ENCODE measurements at places on chromosomes 12 and 14. TPM values are rescaled to one million over a fixed set of nuclear protein-coding genes. Genes with fewer than 3 reads are reported as not detected.

DNA sequence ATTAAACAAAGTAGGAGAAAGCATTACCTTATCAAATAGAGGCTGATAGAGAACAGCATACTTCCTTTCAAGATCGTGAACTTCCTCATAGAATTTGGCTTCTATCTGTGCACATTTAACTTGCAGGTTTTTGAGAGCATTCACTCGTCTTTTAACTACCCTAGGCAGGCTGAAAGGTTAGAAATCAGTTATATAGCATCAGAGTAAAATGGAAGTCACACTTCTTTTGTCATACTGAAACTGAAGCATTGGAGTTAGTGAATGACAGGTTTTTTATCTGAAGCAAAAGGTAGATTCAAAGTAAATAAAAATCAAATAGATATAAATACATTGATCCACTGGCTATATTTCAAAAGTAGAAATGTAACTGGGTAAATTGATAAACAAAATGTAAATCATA is 24.4 kb downstream of the NAP1L1 start:
- peaks cover 48% of the 10 kb centered on the region for H3K36me3 ChIP-seq
- H3K4me1 ChIP-seq: no peaks in the 10 kb centered on the region
- no peaks in the 10 kb centered on the region for H3K27me3 ChIP-seq
- DNase-seq: no peak

DNA sequence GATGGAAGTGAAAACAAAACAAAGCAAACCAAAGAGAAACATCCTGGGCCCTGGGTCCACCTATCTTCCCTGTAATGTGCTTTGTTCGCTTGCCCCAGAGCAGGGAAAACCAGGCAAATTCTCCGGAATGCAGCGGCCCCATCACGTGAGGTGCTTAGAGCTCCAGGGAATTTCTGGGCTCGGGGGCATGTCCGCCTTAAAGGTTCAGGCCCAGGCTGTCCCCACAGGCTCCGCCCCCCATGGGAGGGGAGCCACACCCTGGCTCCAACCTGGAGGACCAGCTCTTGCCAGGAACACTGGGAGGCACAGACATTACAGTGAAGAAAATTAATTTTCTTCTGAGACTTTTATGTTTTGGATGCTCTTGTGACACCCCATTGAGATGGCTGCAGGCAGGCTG is 69.9 kb downstream of the RBM19 start:
- no peaks in the 10 kb centered on the region for H3K27me3 ChIP-seq
- H3K4me1 ChIP-seq: peaks cover 12% of the 10 kb centered on the region

DNA sequence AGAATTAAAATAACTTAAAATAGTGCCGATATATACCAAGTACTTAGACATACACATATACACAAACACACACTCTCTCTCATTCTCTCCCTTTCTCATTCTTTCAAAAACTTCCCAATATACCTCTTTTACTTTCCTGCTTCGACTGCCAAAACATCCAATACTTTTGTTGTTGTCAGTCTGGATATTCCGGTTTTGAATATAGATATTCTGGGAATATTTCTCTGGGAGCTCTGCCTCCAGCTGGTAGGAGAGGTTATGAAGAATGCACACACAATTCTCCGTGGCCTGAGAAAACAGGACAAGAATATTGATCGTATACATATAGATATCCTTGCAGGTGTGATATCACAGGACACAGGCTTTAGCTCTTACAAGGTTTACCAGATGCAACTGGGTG is 66.6 kb upstream of the YARS2 start:
- H3K36me3 ChIP-seq: peaks cover 33% of the 10 kb centered on the region
- H3K4me1 ChIP-seq: peaks cover 21% of the 10 kb centered on the region
- peak overlapping the region; percentile 82 for H3K27ac ChIP-seq
- H3K4me3 ChIP-seq: no peak overlapping the region
- no peaks in the 10 kb centered on the region for H3K27me3 ChIP-seq

- no peak overlapping the region for H3K4me3 ChIP-seq
- peak overlapping the region; percentile 92 for H3K27ac ChIP-seq
- DNase-seq: no peak
- no peaks in the 10 kb centered on the region for H3K36me3 ChIP-seq
- H3K27me3 ChIP-seq: no peaks in the 10 kb centered on the region
Measured at GRCh38 chr12:75815756-75816155, 215.8 kb downstream of the PHLDA1 start.

- H3K27ac ChIP-seq: peak overlapping the region; percentile 40
- no peaks in the 10 kb centered on the region for H3K27me3 ChIP-seq
- no peak for DNase-seq
- no peak overlapping the region for H3K4me3 ChIP-seq
- peaks cover 16% of the 10 kb centered on the region for H3K4me1 ChIP-seq
Measured at GRCh38 chr14:49363821-49364751, 222.1 kb downstream of the RPS29 start.

DNA sequence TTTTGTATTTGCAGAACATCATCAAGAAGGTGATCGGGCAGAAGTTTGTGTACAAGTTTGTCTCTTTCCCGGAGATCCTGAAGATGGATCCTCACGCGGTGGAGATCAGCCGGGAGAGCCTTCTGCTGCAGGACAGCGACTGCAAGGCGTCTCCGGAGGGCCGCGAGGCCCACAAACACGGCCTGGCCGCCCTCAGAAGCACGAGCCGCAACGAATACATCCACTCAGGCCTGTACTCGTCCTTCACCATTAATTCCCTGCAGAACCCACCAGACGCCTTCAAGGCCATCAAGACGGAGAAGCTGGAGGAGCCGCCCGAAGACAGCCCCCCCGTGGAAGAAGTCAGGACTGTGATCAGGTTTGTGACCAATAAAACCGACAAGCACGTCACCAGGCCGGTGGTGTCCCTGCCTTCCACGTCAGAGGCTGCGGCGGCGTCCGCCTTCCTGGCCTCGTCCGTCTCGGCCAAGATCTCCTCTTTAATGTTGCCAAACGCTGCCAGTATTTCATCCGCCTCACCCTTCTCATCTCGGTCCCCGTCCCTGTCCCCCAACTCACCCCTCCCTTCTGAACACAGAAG is 52.8 kb downstream of the ELK3 start:
- no peak for DNase-seq
- peaks cover 39% of the 10 kb centered on the region for H3K36me3 ChIP-seq
- H3K27me3 ChIP-seq: no peaks in the 10 kb centered on the region
- no peak overlapping the region for H3K27ac ChIP-seq
- no peak overlapping the region for H3K4me3 ChIP-seq

DNA sequence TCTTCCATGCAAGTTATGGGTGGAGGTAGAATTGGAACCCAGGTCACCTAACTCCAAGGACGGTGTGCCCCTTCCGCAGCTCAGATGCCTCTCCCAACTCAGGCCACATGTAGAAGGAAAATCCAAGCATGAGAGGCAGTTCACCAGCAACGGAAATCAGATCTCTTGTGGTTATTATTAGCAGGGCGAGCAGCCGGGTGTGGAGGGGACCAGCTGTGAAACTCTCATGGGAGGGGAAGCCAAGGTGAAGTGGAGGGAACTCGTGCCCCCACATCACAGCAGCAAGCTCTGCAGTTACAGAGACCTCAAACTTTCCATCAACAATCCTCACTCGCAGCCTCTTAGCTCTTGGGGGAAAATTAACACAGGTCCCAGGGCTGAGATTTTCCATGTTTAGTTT is 79.7 kb downstream of the KSR2 start:
- no peak for DNase-seq
- no peak overlapping the region for H3K27ac ChIP-seq
- no peaks in the 10 kb centered on the region for H3K4me1 ChIP-seq
- peaks cover 23% of the 10 kb centered on the region for H3K27me3 ChIP-seq
- no peaks in the 10 kb centered on the region for H3K36me3 ChIP-seq
- H3K4me3 ChIP-seq: no peak overlapping the region

DNA sequence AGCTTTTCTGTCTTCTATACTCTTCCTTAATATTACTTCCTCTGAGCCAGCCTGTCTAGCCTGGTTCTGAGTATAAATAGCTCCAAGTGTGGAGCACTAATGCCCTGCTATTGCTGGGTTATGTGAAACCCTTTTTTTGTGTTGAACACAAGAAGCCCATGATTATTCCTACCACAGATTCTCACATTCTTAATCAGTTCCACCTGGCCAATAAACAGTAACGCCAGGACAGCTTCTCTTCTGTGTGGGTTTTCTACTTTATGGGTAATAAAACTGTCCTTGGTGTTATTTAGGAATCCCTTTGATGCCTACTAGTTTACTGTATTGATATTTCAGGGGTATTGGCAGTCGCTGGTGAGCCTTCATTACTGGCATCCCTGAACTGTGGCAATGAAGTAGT is 48.9 kb upstream of the LRIG3 start:
- peaks cover 8% of the 10 kb centered on the region for H3K4me1 ChIP-seq
- no peak for DNase-seq
- H3K36me3 ChIP-seq: no peaks in the 10 kb centered on the region
- no peaks in the 10 kb centered on the region for H3K27me3 ChIP-seq

DNA sequence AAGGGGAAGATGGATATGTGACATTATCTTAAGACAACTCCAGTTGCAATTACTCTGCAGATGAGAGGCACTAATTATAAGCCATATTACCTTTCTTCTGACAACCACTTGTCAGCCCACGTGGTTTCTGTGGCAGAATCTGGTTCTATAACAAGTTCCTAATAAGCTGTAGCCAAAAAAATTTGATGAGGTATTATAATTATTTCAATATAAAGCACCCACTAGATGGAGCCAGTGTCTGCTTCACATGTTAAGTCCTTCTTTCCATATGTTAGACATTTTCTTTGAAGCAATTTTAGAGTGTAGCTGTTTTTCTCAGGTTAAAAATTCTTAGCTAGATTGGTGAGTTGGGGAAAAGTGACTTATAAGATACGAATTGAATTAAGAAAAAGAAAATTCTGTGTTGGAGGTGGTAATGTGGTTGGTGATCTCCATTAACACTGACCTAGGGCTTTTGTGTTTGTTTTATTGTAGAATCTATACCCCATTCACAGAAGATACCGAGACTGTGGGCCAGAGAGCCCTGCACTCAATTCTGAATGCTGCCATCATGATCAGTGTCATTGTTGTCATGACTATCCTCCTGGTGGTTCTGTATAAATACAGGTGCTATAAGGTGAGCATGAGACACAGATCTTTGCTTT is 36.9 kb downstream of the PSEN1 start:
- no peaks in the 10 kb centered on the region for H3K27me3 ChIP-seq
- H3K27ac ChIP-seq: no peak overlapping the region
- peaks cover 35% of the 10 kb centered on the region for H3K36me3 ChIP-seq
- DNase-seq: no peak

The APOLD1 gene
- total RNA-seq: 3.0 TPM
